ENCODE measurements at places on chromosomes 2 and 18.
A peak's percentile ranks its signal among the peaks of the same experiment; 100 is the strongest.

DNA sequence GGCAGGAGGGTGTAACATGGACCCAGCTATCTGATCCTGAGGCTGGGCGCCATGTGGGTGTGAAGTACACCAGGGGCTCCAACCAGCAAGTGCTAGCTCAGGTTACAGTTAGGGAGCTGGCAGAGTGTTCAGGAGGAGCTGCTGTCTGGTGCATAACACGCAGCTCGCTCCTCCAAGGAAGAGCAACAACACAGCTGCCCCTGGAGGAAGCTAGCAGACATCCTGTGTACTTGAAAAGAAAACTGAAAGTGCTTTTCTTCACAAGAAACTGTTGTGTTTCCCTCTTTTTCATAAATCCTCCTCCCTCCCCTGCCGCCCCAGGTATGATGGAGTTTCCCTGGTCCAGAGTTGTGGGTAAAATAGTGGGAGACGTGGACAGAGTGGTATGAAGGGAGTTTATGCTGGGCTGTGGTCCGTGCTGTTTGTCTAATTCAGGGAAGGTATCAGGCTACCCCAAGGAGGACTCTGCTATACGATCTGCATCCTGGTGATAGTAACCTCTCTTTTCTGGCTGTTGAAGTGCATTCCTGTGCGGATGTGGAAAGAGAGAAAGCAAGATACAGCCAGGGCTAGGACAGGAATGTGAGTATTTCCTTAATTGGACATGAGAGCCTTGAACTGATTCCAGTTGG is 6.1 kb upstream of the LBH start:
- DNase-seq: peak; percentile 66

DNA sequence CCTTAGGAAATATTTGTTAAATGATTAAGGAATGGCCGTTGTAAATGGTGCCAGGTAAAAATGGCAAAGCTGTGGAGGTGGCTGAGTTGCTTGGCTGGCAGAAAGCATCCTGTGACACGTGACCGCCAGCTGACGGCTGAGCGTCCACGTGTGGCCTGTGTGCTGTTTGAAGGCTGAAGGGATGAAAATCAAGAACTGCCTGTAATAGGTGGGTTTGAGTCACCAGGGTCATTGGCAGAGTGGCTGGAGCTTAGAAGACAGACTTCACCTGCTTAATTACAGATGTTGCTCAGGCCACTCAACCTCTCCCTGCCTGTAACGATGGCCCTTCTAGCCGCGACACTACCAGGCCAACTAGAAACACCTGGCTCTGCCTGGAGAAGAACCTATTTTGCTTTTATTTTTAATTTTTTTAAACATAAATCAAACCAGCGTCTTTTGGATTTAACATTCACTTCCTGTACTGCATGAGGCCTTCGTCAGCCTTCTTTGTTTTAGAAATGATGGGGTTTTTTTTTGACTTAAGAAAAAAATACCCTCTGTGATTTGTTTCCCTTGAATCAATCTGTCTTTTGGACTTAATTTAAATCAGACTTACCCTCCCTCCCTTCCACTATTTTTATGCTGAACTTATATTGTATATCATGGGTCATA is 206.5 kb downstream of the PRKCE start:
- no peak for DNase-seq

GRCh38 chr2:109332880-109333279 is 203.9 kb downstream of the SH3RF3 start:
- DNase-seq: no peak

- no peak for DNase-seq
These were observed 42.1 kb upstream of the FAM124B start for GRCh38 chr2:224444021-224444420.

GRCh38 chr18:42931491-42931890 is 184.0 kb downstream of the RIT2 start:
- DNase-seq: no peak

- no peak for DNase-seq
These were observed 51.7 kb downstream of the COX7A2L start for GRCh38 chr2:42309366-42309765.

DNA sequence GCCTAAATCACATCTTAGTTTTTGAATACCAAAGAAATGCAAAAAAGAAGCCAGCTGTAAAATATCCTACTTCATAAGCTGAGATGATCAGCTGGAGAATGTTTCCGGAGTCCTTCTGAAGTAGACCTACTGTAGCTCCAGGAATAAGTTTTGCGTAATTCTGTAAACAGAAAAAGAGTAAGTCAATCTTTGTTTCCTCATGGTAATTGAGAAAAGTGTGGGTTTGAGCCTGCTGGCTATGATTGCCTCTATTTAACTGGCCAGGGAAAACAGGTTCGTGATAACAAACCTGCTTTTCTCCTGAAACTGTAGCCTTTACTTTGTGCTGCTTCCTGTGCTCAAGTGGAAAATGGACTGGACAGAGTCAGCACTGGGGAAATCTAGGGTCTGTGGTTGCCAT is 58.2 kb downstream of the ITGB6 start:
- DNase-seq: no peak

DNA sequence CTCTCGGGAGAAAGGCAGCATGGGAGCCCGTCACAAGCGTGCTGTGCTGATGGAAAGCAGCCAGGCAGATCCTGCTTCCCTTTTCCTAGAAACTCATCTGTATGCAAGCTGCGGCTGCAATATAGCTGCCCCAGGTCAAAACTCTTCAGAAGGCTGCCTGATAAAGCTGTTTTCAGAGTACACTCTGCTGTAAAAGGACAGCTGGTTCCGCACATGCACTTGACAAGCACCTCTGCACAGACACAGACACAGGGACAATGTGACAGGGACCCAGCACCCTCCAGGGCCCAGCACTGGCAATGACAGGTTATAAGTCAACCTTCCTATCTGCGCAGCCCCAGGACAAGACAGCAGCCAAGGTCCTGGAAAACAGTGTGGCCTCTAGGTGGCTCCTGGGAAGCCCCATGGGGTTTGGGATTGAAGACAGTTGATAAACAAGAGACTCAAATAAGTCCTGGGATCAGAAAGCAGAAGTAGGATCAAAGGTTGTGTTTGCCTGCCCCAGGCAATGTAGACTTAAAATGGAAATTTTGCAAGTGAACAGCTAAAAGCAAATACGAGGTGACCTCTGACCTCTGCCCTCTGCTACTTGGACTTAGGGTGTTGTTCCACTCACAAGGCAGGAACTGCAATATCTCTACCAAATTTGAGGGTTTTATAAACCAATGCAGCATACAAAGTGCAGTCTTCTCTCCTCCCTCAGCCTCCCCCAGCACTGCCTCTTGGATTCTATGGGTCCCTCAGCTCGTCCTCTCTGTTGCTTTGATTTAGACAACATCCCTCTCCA is 16.9 kb downstream of the SLC66A2 start:
- no peak for DNase-seq

- DNase-seq: no peak
These were observed 46.8 kb upstream of the EML6 start for GRCh38 chr2:54676656-54677055.

GRCh38 chr18:70058916-70059315 is 111.2 kb upstream of the CD226 start:
- no peak for DNase-seq

- no peak for DNase-seq
These were observed 50.5 kb downstream of the GAREM1 start for GRCh38 chr18:32420084-32420750.

DNA sequence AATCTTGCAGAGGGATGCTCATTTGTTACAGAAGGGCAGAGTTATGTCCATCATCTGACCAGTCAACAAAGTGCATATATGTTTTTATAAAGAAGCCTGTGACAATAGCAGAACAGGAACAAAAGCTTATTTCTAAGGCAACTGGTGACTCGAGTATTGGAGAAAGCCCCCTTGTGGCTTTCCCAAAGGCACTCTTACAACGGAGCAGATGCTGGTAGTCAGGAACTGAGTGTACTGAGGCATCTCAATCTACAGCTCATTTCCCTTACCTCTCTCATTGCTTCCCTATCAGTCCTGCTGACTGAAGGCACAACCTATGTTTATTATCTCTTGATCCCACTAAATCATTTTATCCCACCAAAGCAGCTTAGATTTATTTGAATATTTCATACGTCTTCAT is 557.1 kb upstream of the CHAC2 start:
- DNase-seq: no peak

- no peak for DNase-seq
These were observed 247.6 kb downstream of the SLC8A1 start for GRCh38 chr2:40204268-40204667.
